ENCODE measurements at places on chromosomes 16 and 17. TPM values are rescaled to one million over a fixed set of nuclear protein-coding genes. Genes with fewer than 3 reads are reported as not detected.

DNA sequence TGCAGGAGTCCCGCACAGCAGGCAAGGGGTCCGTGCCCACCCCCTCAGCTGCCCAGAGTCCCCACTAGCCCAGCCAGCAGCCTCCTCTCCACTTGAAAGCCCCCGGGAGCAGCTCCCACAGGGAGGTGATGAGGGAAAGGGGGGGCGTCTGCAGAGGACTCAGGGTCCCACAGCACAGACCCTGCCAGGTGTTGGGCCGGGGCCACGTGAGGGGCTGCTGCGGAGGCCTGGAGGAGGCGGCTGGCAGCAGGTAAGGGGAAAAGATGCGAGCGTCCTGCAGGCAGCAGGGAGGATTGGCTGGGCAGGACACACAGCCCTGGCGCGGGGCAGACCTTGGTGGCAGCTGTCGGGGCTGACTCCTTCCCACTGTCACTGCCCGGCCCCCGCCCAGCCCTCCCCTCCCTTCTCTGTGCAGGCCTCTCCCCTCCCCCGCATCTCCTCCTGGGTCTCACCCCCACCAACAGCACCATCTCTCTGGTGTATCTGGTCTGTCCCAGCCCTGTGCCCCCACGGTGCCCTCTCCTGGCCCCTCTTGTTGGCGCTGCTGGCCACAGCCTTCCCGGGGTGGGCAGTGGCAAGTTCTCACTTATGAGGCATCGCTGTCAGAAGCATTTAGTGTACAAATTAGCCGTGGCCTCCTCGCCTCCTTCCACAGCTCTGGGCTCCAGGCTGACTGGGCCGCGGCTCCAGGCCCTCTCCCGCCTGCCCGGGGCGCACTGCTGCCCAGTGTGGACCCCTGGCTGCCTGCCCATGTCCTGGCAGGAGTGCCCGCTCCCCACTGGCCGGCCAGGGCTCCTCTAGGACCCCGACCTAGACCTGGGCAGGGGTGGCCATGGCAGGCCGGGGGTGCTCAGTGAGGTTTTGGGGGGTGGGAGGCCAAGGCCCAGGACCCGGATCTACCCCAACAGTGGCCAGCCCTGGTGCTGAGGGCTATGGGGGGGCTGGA, 4.4 kb upstream of the PRR35 start:
- peaks cover 18% of the 10 kb centered on the region for H3K27me3 ChIP-seq
- no peak for DNase-seq
- peaks cover 33% of the 10 kb centered on the region for H3K4me1 ChIP-seq
- no peak overlapping the region for H3K27ac ChIP-seq

DNA sequence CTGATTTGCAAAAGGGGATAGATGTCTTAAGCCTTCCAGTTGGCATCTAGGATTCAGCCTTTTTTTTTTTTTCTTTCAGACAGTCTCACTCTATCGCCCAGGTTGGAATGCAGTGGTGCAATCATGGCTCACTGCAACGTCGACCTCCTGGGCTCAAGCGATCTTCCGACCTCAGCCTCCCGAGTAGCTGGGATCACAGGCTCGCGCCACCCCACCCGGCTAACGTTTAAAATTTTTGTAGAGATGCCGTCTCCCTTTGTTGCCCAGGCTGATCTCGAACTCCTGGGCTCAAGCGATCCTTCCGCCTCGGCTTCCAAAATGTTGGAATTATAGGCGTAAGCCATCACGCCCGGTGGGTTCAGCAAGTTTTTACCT, 571 bp upstream of the CCP110 start:
- H3K27ac ChIP-seq = no peak overlapping the region
- peaks cover 11% of the 10 kb centered on the region for H3K4me1 ChIP-seq
- no peak for DNase-seq
- H3K27me3 ChIP-seq = no peaks in the 10 kb centered on the region
- H3K4me3 ChIP-seq = no peak overlapping the region

DNA sequence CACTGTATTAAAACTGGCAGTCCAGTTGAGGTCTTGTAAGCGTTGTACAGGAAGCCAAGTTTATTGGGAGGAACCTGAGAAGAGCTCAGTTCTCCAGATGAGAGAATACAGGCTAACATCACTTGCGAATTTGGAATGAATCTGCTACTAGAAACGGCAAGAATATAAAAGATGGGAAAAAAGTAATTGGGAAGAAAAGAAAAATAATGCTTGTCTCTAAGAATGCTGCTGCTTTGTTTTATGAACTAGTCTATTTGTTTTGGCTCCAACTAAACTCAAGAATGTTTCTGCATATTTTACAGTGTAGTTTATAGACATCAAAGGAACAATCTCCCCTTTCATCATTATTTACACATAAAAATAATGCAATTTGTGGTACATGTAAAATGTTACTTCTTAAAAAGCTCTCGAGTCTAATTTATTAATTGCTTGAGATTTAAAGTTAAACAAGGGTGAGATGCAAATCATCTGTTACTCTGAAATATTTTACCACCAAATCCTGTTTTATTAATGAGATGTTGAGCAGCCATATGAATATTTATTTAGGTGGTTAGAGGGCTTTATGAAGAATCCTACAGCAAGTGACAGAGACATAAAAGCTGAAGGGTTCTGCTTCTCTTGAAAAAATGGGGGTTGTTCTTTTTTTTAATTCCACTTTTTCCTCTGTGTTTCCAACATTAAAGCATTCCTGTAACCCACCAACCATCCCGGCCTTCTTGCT, 162.1 kb upstream of the AXIN2 start:
- no peak for DNase-seq
- H3K4me1 ChIP-seq = peaks cover 7% of the 10 kb centered on the region
- no peaks in the 10 kb centered on the region for H3K27me3 ChIP-seq
- H3K36me3 ChIP-seq = no peaks in the 10 kb centered on the region
- no peak overlapping the region for H3K4me3 ChIP-seq

DNA sequence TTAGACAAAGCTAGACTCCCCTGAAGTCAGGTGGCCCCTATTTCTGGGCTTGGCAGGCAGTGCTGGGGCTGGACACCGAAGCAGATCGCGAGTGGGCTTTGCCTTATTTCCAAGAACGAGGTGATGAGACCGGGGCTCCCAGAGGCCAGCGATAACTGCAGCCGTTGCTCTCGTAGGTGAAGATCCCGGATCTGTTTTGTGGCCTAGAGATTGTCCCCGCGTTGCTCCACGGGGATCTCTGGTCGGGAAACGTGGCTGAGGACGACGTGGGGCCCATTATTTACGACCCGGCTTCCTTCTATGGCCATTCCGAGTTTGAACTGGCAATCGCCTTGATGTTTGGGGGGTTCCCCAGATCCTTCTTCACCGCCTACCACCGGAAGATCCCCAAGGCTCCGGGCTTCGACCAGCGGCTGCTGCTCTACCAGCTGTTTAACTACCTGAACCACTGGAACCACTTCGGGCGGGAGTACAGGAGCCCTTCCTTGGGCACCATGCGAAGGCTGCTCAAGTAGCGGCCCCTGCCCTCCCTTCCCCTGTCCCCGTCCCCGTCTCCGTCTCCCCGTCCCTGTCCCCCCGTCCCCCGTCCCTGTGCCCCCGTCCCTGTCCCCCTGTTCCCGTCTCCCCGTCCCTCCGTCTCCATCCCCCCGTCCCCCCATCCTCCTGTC, 1.5 kb upstream of the TBCD start:
- DNase-seq = no peak
- H3K4me3 ChIP-seq = no peak overlapping the region
- H3K27ac ChIP-seq = no peak overlapping the region
- peaks cover 14% of the 10 kb centered on the region for H3K36me3 ChIP-seq

KRT31 gene
- total RNA-seq = not detected
